AG08395 (cell line): ENCODE measurements at places on chromosomes 4 and X.

DNA sequence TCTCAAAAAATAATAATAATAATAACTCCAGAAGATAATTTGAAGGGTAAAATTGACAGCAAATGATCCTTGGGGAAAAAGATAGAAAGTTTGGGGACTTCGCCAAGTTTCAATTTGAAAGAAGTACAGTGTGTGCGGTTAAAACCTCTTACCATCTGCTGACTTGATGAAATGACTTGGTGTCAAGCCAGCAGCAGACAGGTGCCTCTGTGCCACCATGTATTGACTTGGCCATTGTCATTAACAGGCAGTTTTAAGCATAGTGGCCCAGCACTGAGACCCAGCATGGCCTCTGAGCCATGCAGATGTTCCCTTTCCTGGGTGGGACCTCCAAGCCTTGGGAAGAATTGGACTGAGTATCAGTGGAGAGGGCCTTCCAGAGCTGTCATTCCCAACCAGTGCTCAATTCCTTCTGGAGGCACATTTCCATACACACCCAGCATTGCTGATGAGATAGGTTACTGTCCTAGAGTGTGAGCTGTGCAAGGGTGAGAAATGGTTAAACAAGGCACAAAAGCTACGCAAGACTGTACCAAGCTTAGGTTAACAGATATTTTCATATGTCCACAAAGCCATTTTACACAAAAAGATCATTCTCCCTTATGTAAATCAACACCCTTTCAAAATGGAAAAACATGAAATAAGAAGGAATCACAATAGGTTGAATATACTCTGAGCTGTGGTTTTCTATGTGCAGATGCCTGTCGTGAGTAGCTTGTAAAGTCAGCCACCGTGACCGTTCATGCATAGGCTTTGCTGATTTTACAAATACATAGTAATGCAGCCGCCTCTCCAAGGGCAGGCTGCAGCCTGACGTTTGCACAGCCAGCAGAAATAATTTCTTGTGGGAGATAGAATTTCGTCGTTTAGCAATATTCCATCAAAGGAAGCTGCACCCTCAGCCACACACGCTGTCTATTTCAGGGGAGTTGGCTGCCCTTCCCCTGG, 59.4 kb upstream of the FBXW7 start:
- DNase-seq: no peak

DNA sequence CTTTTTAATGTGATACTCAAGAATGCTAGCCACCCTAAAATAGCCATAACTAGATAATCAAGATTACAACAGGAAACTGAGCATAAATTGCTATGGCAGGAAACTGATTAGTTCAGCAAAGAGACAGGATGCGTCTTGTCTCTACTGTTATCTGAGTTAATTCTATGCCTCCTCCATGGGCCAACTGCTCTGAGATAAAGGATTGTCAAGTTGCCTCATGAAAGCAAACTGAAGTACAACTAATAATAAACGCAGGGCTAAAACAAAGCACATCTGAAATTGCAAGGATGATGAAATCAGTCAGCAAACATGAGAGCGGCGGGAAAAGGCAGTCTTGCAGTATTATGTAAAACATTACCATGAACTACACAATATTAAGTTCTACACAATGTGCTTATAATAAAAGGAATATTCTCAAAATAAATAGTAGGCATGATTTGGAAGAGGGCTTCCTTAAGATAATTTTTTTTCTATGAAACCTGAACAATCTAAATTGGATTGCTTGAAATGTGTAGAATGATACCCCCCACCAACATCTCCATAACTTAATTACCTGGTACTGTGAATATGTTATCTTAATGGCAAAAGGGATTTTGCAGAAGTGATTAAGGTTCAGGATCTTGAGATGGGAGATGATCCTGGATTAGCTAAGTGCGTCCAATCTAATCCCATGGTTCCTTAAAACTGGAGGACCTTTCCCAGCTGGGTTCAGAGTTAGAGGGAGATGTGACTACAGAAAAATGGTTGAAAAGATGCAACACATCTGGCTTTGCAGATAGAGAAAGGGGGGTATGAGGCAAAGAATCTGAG, 65.9 kb downstream of the ANTXR2 start:
- DNase-seq: no peak

DNA sequence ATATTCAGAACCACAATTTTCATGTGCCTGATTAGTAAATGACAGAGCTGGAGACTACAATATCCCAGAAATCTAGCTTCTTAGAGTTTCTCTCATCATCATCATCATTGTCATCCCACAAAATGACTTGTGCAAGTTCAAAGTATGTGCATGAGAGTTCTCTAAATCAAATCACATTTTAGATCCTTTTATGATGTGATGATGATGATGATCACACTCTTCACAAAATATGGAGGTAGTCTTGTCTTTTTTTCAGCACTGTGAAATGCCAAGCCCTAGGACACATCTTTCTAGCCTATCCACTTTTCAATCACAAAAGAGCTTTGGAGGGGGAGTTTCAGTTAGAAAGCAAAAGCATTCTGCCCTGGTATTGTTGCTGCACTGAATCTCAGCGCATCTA, 7.4 kb downstream of the MBNL3 start:
- no peak for DNase-seq

GRCh38 chr4:76984788-76985211, 35.2 kb downstream of the SEPTIN11 start:
- peak; percentile 90 for DNase-seq

- no peak for DNase-seq
Measured at GRCh38 chr4:40827758-40828157, 78.0 kb downstream of the NSUN7 start.

DNA sequence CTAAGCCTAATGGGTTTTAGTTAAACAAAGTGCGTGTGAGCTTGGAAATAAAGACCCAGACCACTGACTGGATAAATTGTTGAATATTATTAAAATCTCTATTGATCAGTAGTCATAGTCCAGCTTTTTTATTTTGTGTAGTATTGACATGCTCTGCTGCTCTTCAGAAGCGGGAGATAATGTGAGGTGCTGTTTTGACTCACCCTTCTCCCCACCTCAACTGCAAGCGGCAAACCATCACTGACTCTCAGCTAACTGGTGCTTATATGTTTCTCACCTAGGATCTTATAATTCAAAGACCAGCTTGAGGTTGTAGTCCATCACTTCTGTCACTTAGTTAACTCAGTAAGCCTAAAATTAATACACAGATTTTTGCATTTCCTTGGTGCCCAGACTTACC, 72.2 kb downstream of the COMMD8 start:
- no peak for DNase-seq

- no peak for DNase-seq
Measured at GRCh38 chr4:1381181-1381621, 25.0 kb downstream of the NKX1-1 start.

DNA sequence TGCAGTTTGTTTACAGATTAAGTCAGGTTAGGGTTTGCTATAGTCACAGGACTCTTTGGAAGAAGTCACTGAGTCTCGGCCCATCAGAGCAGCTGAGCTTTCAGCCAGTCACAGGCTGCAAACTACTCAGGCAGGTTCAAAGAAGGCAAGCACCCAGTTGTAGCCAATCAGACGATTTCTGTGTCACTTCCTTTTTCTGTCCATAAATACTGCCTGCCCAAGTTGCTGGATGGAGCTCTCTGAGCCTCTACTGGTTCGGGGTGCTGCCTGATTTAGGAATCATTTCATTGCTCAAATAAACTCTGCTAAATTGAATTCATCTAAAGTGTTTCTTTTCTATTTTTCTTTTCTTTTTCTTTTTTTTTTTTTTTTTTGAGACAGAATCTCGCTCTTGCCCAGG, 7.3 kb upstream of the SH3BP2 start:
- DNase-seq: no peak

GRCh38 chr4:42637867-42638266, 19.0 kb downstream of the ATP8A1 start:
- DNase-seq: no peak

DNA sequence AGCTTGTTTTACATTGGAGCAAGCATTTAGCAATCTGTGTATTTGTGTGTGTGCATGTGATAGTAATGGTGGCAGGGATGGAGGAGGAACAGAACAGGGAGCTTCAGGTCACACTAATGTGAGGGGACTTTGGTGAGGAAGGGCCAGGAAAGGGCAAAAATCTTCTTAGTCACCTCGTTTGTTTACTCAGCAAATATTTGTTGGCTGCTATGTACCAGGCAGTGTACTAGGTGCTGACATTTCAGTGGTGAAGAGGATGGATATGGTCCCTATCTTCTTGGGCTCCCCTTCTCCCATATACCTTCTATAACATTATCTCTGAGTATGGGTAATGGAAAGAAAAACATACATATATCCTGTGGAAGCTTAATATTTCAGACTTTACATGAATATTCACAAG, 48.5 kb upstream of the HDAC8 start:
- DNase-seq: no peak

GRCh38 chr4:115575851-115576250, 462.4 kb upstream of the NDST4 start:
- DNase-seq: no peak

DNA sequence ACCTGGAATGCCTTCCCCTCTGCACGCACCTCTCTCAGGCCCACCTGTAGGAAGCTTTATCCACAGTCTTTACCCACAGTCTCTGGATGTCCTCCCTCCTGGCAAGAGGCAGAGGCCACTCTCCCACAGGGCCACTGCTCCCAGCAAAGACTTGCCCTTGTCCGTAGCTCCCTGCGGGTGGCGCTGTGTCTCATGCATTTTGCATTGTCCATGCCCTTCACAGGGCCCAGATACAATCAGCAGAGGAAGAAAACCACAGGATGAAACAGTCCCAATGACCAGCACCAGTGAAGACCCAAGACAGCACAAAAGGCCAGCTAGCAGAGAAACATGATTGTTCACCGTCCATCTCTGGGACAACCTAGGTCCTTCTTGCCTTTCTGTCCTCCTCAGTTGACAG, 2.1 kb upstream of the NSG1 start:
- DNase-seq: no peak

- DNase-seq: no peak
Measured at GRCh38 chrX:106933538-106933961, 13.3 kb downstream of the CLDN2 start.

DNA sequence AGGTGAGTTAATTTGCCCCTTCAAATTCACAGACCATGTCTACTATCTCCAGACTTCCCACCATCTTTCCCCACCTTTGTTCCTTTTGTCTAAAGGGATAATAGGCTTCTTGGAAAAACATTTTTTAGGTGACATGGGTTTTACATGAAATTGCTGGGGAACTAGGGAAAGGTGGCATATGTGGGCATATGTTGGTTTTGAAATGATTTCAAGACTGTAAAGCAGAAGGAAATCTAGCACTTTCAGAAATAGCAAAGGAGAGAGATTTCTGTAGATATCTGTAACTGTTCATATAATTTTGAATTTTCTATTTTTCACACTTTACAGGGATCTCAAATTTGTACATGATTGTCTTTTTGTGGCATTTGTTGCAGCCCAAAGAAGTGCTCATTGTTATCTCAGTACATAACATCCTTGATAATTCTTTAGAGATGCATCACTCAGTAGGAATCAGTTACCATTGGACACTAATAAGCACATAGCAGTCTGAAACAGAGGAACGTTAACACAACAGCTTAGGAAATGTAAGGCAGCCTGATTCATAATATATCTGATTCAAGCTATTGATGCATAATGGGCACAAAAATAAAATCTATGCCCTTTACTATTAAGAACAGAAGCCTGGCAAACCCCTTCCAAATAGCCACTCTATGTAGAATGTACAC, 659.7 kb downstream of the CENPC start:
- no peak for DNase-seq

DNA sequence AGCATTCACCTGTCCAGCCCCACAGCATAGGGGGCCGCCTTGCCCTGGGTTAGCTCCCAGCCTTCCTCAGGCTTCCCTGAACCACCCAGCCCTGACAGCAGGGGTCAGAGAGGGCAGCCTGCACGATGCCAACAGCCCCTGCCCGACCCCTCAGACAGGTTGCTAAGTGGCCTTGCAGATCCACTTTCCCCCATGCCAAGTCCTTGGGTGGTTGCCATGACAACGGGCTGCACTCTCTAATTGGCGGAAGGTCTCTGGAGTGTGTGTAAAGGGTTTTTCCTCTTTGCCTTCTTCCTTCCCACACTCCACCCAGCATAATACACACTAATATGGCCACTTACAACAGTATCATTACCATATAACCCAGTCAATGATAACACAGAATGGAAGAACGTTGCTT, 99.6 kb upstream of the AFAP1 start:
- no peak for DNase-seq

DNA sequence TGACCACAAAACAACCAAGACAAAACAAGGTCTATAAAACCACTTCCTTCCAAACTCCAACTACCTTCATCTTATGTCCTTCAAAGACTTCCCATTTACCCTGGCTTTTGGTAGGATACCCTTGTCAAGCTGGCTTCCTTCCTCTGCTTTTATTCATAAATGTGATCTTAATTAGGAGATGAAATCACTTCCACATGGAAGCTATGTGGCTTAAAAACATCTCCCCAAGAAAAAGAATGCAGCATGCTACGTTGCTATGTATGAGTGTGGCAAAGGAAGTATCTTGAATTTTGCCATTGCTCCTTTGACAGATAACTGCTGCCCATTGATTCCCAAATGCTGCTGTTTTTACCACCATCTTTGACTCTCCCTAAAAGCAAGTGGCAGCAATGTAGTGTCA, 46.4 kb upstream of the VEGFD start:
- peak; percentile 21 for DNase-seq

DNA sequence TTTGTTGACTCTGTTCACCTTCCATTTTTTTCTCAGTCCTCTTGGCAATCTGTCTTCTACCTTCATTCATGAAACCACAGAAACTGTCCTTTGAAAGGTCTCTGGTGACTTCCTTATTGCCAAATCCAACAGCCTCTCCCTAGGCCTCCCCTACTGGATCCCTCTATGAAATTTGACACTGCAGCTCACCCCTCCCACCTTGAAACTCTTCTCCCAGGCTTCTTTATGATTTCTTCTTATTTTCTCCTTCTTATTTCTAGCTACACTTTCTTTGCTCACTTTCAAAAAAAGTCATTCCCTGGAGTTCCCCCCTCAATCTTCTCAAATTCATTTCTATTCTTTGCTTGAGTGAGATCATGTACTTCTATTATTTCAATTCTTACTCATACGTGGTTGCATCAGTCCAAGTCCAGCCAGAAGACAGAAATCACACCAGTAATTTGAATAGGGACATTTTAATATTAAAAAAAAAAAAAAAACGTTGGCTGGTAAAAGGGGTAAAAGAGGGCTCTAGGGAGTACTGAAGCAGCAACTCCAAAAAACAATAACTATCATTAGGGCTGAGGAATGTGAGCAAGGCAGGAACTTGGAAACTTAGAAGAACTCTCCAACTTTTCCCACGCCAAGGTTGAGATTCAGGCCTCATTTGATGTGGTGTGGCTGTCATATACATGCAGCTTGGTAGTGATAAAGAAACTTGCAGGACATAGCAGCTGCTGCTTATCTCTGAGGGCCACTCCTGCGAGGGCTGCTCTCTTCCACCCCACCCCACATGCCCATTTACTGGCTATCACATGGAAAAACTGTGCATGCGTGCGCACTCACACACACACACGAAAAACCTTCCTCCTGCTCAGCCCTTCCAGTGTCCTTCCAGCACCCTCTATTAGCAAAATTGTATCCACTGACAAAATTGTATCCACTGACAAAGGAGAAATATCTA, 169.8 kb upstream of the GALNT7 start:
- DNase-seq: peak; percentile 47

DNA sequence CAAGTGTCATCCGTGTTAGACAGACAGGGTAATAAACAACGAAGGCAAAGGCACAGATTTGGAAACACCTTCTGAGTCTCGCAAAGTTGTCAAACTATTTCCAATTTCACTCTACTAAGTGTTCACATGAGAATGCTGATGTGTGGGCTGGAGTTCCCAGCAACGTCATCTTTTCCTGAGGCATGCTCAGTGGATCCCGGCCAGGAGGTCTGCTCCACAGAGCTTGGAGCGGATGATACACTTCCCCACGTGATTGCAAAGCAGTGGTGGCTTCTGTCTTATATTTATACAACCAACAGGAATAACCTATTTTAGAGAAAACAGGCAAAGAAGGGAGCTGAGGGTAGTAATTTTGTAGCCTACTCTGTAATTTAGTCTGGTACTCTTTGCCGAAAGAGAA, 40.1 kb upstream of the PDK3 start:
- DNase-seq: peak; percentile 66
